ENCODE measurements at places on chromosomes 13 and 19.

- DNase-seq = no peak
Measured at GRCh38 chr13:40064154-40065097, 409.0 kb downstream of the COG6 start.

DNA sequence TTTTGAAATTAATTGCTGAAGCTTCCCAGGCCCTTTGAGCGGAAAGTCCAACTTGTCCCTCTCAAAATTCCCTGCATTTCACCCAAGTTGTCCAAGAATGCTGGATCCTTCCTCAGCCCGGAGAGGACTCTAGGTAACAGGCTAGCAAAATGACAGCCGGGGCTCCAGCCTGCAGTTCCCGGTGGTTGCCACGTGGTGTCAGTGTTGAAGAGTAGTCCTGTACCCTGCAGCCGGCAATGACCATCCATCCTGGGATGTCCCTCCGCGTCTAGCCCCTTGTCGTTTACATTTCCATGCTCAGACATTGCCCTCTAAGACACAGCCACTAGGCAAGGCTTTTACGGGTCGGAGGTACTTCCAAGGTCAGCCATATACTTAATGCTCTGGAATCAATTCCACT, 31.4 kb upstream of the MTIF3 start:
- DNase-seq = no peak

GRCh38 chr13:79810669-79811068, 329.7 kb downstream of the NDFIP2 start:
- no peak for DNase-seq

GRCh38 chr19:36378625-36379509, at the start of gene ZFP14:
Gene ZFP14 (minus strand): TSS chr19:36379201. CDS start chr19:36367892, 11,309 bp downstream.
- peak; percentile 91 for DNase-seq

GRCh38 chr19:4225885-4226284, 3.4 kb upstream of the EBI3 start:
- DNase-seq = no peak

DNA sequence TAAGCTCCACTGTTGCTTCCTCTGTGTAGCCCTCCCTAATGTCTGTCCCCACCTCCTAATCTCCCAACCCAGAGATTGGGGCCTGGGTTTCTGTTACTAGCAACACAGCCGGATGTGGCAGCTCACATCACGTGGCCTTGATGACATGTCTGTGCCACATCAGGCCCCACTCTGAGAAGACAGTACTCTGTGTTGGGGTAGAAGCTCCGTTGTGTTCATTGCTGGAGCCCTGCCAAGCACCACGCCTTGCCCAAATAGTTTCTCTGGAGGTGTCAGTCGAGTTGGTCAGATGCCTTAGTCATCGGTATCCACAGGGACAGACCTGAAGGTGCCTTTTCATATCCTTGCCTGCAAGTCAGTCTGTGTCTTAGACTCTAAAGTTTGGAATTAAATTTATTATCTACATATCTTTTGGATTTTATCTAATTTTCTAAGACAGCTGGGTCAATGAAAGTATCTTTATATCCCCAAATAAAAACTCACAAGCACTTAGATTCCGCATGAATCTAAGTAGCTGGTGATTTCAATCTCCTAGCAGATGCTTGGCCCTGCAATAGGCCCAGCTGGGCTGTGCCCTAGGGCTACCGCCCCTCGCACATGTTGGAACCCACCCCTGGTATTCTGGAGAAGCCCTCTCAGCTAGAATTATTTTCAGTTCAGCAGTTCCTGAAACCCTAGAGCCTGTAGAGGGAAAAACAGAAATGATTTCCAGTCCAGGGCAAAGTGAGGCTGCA, 204.0 kb upstream of the TSHZ3 start:
- no peak for DNase-seq

- no peak for DNase-seq
Measured at GRCh38 chr13:86020351-86021002, 221.3 kb upstream of the SLITRK6 start.

- DNase-seq = no peak
Measured at GRCh38 chr19:35592226-35592625, 6.3 kb downstream of the PMIS2 start.

- DNase-seq = no peak
Measured at GRCh38 chr13:94251831-94252608, 227.5 kb downstream of the DCT start.

DNA sequence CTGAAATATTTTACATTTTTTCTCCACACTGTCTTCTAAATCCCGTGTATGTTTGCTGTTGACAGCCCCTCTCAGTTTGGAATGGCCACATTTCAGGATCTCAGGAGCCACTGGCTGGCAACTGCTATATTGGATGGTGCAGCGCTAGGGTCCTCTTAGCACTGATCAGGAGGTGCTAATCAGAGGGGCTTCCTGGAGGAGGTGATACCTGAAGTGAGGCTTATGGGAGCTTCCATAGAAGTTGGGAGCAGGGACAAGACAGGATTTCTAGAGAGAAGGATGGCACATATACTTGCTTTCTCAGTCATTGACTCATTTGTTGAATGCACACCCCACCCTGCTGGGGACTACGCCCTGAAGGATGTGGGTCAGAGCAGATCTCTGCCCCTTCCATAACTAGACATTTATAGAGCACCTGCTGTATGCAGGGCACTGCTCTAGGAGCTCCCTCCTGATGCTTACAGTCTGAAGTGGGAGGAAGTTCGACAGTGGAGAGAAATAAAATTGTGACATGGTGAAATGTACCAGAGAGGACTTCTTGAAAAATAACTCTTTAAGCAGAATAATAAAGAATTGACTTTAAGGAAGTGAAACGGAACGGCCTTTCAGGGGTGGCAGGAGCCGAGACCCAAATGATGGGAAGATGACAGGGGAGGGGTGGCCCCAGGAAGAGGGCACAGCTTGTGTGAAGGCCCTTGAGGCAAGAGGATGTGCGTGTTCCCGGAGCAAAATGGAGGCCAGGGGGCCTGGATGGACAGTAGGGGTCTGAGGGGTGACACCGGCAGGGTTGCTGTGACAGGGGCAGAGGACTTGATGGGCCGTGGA, 13.1 kb downstream of the AP2A1 start:
- no peak for DNase-seq

DNA sequence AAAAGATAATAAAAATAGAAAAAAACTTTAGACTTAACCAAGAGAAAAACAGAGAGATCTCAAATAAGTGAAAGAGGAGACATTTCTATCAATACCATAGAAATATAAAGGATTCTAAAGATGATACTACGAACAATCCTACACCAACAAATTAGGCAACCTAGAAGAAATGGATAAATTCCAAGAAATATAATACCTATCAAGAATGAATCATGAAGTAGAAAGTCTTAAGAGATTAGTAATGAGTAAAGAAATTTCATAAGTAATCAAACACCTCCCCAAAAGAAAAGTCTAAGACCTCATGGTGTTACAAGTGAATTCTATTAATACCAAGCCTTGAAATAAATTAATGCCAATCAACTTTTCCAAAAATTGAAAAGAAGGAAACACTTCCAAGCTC, 1584.5 kb upstream of the MIR17HG start:
- DNase-seq = no peak

GRCh38 chr19:11657307-11657706, 60.0 kb downstream of the ZNF627 start:
- no peak for DNase-seq

- DNase-seq = no peak
Measured at GRCh38 chr13:76016799-76017400, 380.8 kb downstream of the LMO7 start.

DNA sequence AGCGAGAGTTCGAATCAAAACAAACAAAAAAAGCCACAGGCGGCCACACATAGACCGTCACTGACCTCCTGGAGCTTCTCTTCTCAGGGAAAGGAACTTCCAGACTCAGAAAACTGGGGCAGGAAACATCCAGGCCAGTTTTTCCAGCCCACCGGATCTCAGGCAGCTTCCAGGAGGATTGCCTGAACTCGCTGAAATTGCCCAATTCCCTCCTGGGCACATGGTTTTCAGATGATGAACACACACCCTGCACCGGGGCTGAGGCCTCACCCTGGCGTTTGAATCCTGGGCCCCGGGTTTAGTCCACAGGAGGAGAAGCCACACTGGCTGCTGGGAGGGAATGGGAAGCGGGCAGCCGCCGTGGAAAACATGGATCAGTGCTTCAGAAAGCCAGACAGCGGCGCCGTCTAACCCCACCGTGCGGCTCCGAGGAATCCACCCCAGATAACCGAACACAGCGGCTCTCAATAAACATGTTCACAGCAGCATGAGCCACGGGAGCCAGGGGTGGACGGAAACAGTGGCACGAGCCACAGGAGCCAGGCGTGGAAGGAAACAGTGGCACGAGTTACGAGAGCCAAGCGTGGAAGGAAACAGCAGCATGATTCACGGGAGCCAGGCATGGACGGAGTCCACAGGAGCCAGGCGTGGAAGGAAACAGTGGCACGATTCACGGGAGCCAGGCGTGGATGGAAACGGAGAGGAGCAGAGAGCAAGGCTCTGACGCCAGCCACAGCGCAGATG, 18.2 kb upstream of the PTBP1 start:
- no peak for DNase-seq

- no peak for DNase-seq
Measured at GRCh38 chr13:34722922-34723321, 219.1 kb upstream of the NBEA start.

DNA sequence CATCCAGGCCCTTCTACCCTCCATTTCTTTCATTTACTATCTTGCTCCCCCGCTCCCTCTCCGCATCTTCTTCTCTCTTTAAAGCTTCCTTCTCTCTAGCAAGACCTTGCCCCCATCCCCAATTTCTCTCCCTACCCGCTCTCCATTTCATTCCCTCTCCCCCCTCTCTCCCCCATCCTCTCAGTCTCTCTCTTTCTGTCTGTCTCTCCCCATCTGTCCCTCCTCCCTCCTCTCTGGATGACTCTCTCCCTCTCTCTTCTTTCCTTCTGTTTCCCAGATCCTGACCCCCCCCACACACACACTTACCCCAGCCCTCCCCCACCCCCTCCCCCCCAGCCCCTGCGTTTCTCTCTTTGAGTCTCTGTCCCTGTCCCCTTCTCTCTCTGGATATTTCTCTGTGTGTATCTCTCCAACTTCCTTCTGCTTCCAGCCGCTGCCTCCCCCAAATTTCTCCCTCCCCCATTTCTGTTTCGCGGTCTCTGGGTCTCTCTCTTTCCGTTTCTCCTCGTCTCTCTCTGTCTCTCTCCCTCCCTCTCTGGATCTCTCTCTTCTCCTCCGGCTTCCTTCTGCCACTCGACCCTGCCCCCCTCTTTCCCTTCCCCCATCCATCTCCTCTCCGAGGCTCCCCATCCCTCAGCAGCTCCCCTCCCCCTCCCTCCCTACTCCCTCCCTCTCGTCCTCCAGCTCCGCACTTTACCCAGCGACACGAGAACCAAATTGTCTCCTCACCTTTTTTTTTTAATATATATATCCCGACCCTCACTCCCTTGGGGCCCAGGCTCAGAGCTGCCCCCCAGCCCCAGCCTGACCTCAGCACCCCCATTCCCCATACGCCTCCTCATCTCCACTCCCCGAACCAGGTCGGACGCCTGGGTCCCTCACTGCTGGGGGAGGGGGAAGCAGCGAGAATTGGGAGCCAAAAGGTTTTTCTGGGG, 3.6 kb upstream of the CACNG8 start:
- DNase-seq = no peak

- no peak for DNase-seq
Measured at GRCh38 chr19:5697890-5698634, 8.0 kb downstream of the RPL36 start.

DNA sequence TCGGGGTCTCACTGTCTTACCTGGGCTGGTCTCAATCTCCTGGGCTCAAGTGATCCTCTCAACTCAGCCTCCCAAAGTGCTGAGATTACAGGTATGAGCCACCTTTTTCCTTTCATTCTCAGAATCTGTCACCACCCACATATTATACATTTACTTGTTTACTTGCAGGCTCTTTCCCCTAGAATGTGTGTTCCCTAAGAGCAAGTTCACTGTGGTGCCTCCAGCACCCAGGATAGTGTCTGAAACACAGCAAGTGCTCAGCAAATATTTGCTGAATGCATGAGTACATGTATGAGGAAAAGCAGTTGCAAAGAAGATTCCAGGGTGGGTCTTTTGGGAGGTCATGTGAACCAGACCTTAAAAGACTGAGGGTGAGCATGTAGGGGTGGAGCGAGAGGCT, 96.8 kb downstream of the RGCC start:
- DNase-seq = no peak

DNA sequence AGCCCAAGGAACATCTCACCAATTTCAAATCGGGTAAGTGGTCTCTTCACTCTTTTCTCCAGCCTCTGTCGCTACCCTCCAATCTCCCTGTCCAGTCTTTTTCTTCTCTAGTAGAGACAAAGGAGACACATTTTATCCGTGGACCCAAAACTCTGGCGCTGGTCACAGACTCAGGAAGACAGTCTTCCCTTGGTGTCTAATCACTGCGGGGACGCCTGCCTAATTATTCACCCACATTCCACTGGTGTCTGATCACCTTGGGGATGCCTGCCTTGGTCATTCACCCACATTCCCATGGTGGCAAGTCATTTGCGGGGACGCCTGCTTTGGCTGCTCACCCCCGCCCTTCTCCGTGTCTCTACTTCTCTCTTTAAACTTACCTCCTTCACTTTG, 13.8 kb upstream of the OR10H1 start:
- DNase-seq = no peak

- DNase-seq = no peak
Measured at GRCh38 chr13:56909896-56910600, 230.7 kb upstream of the PRR20A start.

DNA sequence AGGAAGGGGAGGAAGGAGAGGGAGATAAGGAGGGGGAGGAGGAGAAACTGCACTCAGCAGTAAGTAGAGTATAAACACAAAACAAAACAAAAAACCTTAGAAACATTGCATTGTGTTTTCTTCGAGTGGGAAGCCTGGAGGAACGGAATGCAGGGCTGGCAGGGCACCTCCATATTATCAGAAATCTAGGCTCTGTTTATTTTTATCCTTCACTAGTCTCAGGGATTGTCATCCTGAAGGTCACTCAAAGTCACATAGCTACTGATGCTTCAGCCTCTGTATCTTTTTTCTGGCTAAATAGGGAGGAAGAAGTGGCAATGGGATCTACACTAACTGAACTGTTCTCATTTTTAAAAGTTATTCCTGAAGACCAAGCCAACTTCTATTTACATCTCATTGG, 467.8 kb downstream of the KCTD12 start:
- DNase-seq = no peak

DNA sequence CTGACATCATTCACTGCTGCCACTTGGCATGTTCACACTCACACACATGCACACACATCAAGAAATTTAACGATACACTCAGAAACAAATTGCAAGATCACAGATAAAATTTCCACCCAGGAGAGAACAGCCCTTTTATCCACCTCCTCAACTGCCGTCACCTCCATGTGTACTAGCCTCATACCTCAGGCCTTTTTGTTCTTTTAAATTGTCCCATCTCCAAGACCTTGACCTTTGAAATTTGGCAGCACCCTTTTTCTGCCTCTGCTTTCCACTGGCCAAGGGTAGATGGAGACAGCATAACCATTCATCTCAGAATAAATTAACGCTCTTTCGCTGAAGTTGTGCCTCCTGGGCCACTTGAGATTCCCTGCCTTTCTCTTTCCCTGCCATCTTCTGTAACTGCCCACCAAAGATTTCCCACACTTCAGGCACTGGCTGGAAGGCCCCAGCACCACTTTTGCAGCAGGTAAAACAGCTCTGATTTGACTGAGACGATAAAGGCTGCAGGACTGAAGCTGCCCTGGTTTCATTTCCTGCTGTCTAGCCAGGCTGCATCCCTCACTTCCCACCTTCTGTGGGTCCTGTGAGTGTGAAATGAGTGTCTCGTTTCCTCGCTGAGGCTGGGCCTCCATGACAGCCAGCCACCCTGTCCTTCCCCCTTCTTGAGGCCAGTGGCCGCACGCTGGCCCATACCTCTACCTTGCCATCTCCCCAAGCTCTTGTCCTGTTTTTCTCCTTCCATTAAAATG, 39.3 kb downstream of the MBNL2 start:
- no peak for DNase-seq
